ENCODE measurements at places on chromosomes 12 and 14.

DNA sequence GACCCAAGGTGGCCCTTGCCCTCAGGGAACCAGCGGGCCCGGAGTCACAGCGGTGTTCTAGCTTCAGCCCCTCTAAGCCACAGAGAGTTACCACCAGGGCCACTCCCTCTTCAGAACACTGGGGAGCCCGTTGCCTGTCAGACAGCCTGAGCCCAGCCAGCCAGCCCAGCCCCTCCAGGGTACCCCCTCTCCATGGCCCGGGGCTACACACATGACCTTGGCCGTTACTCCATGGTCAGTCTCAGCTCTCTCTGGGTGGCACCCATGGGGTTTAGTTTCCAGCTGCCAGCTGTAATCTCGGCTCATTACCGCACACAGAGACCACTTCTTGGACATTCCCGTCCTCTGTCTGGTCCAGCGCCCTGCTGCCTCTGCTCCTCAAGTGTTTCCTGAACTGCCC lies 35.0 kb downstream of the PPP2R5C start:
- DNase-seq = no peak

- no peak for DNase-seq
Observed at GRCh38 chr12:6771509-6772330, 600 bp upstream of the LAG3 start.

DNA sequence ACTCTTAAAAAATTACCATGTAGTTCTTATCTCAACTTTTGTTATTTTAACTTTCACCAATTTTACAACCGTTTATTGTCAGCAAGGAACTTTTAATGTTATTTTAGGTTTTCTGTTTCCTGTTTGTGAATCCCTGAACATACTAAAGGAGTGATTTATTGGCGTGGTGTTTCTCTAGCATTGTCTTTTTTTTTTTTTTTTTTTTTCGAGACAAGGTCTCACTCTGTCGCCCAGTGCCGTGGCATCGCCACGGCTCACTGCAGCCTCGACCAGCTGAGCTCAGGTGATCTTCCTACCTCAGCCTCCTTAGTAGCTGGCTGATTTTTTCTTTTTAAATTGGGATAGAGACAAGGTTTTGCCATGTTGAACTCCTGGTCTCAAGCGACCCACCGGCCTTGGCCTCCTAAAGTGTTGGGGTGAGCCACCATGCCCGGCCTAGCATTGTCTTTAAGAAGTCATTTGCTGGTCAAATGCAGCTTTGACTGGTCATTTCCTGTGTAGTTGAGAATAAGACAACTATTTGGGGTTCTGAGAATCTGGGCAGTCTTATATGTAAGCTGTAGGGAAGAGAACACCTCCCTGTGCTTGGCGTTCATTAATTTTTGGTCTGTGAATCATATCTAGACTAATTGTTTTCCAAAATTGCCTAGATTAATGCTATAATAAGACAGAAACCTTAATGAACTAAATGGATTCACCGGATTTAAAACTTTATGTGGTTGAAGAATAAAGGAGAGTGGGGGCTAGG lies 2.1 kb downstream of the WASHC4 start:
- DNase-seq = no peak

GRCh38 chr12:62689042-62689839 lies 222.6 kb downstream of the MON2 start:
- DNase-seq = no peak

DNA sequence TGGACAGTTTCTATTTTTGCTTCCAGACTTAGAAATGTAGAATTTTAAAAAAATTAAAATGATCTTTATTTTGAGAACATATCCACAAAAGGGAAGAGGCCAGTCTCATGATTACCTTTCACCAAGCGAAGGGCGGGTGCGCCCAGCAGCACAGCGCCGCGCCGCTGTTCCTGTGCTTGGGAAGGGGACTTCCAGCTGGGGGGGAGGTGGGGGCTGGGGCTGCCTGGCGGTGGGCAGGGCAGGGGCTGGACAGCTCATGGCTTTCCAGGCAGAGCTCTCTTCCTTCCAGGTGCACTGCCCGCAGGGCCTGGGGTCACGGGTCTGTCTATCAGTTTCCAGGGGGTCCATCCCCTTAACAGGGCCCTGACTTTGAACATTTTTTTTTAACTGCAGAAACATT lies 199.9 kb downstream of the TTC7B start:
- DNase-seq = no peak

- no peak for DNase-seq
Observed at GRCh38 chr12:64229796-64230195, 7.7 kb upstream of the KICS2 start.

- DNase-seq = no peak
Observed at GRCh38 chr12:7128681-7129286, at the start of gene RBP5. Gene RBP5 (minus strand): TSS chr12:7128889. CDS start chr12:7128775, 114 bp downstream.

GRCh38 chr14:102694530-102695166 lies 82.6 kb upstream of the TRAF3 start:
- no peak for DNase-seq

GRCh38 chr14:68661226-68662225 lies 131.3 kb downstream of the ZFP36L1 start:
- DNase-seq = no peak

DNA sequence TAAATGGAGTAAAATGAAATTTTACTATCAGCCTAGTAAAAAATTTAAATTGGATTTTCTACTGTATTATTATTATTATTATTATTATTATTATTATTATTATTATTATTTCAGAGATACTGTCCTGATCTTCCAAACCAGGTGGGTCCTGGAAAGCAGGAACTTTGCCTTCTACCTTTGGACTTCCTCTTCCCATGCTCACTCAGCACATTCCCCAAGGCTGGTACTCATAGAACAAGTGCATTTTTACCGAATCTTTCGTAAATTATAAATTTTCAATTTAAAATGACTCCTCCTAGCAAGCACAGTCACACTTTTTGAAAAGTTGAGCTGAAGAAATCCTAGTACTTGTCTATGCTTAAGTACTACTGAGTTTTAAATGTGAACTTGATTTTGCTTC lies 29.7 kb downstream of the BHLHE41 start:
- DNase-seq = no peak

DNA sequence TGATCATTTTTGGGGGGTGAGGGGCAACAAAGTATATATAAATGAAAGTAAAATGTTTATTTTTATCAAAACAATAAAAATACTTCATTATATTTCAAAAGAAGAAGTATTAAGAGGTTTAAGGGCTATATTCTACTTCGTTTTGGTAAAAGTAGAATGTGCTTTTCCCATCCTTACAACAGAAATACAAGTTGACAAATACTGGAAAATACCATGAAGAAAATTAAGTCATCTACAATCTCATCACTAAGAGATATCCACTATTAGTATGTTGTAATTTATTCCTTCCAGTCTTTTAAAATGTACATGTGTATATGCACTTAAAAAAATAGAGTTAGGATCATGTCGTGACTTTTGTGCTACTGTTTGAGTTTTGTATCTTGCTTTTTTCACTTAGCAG lies 92.8 kb downstream of the PCNX1 start:
- no peak for DNase-seq

DNA sequence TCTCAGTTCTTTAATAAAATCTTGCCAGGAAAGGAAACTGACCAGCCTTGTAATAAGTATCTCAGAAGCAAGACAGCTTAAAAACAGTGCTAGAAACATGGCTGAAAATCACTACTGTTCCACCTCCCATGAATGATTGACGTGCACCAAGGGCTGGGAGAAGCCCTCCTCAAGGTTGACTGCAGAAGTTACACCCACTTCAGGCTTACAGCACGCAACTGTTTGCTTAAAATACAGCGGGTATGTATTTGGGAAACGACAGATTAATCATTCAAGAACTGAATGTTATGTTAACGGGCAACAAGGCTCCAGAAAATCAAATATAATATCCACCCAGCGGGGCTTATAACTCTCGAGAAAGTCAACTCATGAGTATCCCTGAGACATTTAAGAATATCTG lies 22.1 kb downstream of the PRKD1 start:
- no peak for DNase-seq

DNA sequence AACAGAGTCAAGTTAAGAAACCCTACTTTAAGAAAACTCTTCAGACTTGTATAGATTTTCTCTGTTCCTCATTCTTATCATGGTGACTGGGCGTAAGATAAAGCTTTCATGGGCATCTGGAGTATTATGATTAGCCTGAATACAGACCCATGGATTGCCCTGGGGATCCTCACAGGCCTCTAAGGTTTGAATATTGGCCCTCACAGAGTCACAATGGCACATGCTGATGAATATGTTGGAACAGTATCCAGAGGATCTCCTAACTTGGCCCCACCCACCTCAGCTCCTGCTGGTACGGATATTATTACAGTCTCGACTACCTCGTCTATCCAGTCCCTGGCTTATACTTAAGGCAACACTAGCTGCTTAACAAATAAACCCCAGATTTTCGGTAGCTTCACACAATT lies 8.1 kb downstream of the OSBPL8 start:
- DNase-seq = no peak

DNA sequence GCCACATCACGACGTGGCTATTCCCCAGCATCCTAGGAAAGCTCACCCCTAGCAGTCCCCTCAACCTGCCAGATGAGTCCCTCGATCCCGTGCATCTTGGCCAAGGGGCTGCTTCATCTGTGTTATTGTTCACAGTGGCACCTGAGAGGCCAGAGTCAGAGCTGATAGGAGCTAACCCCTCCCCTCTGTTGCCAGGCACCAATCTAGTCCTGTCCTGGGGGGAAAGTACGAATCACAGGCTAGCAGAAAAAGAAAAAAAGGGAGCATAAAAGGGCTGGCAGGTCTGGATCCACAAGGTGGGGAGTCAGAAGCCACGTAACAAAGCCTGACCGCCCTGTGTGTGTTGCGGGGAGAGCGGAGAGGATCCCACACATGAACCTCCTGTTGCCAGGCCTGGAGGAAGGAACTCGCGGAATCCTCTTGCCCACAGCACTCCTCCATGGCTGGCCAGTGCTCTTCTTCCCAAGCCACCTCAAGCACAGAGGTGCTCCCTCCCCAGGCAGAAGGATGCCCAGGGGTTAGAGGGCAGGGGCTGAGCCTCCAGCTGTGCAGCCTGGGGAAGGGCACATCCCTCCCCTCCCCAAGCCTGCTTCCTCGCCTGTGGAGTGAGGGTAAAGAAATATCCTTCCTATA lies 91.8 kb downstream of the ITPK1 start:
- no peak for DNase-seq

- DNase-seq = no peak
Observed at GRCh38 chr14:103872481-103873113, 25.2 kb upstream of the PPP1R13B start.

DNA sequence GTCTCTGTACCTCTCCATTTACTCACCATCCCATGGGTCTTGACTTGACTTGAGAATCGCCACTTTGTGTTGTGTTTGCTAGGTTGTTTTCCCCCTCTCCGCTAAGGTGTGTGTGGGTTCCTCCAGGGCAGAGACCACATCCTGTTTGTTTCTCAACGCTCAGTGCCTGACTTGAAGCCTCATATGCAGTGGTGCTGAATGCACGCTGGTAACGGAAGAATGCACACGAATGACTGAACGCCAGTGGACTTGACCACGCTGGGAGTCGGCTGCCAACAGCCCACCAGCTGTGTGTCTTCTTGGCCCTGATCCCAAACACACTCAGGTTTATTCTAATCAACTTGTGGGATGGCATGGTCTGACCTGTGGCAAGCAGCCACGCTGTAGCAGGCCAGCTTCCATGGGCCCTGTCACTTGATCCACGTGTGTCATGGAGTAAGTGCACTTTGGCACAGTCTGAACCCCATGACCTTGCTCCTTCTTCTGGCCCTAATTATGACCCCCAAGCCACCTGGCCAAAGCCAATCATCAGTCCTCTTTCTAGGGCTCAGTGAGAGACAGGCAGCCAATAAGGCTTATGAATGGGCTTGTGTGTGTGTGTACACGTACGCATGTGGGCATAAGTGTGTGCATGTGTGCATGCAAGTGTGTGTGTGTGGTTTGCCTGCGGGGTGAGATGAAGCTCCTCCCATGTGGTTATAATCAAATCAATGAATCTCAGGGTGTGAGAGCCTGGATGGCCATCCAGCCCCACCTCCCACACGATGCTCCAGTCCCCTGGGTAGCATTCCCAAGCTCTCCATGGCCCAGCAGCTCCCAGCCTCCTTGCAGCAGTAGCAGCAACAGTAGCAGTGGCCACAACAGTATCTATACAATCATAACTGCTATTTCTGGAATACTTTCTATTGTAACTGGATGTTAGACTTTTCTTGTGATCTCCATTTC lies 6.4 kb upstream of the TC2N start:
- no peak for DNase-seq

- no peak for DNase-seq
Observed at GRCh38 chr12:63470161-63470560, 198.1 kb downstream of the DPY19L2 start.

GRCh38 chr14:21917699-21918436 lies 244.2 kb upstream of the OR4E1 start:
- peak; percentile 1 for DNase-seq

DNA sequence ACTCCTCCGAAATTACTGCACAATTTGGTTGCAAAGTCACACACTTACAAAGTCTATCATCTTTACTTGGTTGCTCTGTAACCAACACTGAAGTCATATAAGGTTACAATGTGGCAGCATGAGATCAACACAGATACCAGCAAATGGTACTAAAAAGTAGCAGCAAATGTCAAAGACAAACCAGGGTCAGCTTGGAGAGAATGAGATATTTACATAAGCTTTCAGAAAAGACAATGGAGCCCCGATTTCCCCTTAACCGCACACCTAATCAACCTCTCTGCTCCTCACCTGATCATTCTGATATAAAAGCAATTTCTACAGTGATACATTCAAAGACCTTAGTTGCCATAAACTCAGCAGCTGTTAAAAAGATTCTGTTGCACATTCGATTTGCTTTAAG lies 76.4 kb upstream of the FOXN3 start:
- DNase-seq = no peak

DNA sequence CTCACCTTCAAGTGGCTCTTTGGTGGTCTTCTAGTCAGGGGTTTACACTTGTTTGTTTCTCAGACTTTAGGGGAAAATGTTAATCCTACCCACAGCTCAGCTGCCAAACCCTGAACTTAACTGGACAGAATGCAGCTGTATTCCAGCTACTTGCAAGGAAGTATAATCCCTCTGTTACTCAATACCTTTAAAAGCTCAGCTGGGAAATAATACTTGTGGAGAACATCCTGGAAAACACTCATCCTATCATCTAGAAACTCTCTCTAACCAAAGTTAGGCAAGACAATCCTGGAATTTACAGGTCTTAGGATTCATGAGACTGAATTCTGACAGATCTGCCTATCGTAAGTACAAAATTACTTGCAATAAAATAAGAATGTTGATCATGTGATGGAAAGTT lies 404.1 kb downstream of the ADAMTS20 start:
- no peak for DNase-seq
